Activated CD4-positive, CD25-positive, alpha-beta regulatory T cell treated with anti-CD3 and anti-CD28 coated beads, Interleukin-2, amount 50 U/mL, for 24 hours (primary cell): ENCODE measurements at places on chromosomes 3 and 15.

DNA sequence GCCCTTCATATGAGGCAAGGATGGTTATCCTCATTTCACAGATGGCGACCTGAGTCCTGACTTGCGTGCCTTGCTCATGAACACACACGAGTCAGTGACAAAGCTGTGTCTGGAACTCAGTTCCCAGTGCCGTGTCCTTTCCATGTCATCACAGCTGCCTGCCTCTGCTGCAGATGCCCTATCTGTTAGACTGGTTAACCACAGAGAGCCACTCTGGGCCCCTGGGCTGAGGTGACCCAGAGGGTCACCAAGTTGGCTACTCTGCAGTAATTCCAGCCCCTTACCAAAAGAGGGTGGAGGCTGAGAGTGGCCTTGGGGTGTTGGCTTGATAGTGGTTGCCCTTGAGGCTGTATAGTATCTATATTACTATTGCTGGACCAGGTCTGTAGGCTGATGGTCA lies 41.0 kb downstream of the RAB11A start:
- no peak for ATAC-seq

GRCh38 chr3:2148561-2149340 lies 50.1 kb downstream of the CNTN4 start:
- ATAC-seq, result no peak

DNA sequence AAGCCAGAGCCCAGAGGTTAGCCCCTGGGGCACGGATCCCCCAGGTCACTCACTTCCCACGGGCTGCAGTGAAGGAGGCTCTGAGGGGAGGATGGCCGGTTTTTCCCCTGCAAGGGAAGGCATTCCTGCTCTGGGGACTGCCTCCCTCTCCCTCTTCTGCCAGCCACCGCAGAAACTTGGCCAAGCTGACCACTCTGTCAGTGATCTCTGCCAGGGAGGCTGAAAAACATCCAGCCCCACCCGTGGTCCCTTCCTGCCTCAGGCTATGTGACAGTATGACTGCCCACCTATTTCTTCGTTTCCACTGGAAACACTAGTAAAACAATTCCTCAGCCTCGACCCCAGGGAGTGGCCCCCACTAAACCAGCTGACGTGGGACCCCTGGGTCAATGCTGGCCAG lies 14.6 kb upstream of the FANCD2 start:
- no peak for ATAC-seq

- no peak for ATAC-seq
Observed at GRCh38 chr3:113758389-113759024, 11.7 kb downstream of the ATP6V1A start.

- peak; percentile 42 for ATAC-seq
Observed at GRCh38 chr3:102161384-102162006, 273.3 kb upstream of the ZPLD1 start.

GRCh38 chr3:4406746-4407568 lies 60.1 kb downstream of the SUMF1 start:
- ATAC-seq, result peak; percentile 63

DNA sequence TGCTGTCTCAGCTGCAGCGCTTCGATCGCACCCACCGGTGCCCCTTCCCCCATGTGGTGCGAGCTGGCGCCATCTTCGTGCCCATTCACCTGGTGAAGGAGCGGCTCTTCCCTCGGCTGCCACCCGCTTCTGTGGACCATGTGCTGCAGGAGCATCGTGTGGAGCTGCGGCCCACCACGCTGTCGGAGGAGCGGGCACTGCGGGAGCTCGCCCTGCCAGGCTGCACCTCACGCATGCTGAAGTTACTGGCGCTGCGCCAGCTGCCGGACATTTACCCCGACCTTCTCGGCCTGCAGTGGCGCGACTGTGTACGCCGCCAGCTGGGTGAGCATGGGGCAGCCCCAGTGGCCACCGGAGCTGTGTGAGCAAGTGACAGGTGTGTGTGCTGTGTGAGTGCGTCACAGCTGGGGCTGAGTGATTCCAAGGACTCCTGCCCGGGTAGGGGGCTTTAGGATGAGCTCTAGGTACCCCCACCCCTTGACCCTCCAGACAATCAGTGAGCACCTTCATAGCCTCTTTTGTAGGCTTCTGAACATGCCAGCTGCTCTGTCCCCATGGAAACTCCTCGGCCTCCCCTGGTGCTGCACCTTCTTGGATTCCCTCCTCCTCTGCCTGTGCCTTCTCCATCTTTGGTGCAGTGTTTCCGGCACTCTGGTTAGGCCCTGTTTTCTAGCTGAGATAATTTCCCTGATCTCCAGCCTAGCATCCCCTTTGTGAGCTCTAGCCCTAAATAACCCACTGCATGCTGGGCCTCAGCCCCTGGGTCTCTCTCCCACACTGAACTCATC lies 7.0 kb downstream of the C15orf39 start:
- ATAC-seq, result no peak

DNA sequence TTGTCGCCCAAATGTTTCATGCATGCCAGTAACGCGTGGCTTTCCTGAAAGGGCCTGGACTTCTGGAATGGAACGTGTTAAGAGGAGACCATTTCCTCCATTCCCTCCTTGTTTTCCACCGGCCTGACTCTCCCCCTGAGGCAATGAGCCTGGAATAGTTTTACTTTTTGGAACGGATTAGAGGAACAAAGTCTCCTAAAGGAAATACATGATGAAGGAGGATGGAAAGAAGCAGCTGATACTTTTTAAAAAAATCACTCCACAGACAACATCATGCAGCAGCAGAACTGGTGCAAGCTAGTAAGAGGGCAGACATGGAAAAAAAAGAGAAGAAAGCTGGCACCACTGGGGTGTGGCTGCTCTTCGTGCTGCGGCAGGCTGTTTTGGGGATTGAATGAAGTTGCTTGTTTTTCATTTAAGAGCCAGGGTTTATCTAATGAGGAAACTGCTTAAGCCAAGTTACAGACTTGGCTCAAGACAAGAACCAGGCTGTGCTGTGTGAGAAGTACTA lies 3.6 kb upstream of the KBTBD12 start:
- ATAC-seq, result no peak

GRCh38 chr3:160135851-160136250 lies 89.4 kb upstream of the C3orf80 start:
- no peak for ATAC-seq

DNA sequence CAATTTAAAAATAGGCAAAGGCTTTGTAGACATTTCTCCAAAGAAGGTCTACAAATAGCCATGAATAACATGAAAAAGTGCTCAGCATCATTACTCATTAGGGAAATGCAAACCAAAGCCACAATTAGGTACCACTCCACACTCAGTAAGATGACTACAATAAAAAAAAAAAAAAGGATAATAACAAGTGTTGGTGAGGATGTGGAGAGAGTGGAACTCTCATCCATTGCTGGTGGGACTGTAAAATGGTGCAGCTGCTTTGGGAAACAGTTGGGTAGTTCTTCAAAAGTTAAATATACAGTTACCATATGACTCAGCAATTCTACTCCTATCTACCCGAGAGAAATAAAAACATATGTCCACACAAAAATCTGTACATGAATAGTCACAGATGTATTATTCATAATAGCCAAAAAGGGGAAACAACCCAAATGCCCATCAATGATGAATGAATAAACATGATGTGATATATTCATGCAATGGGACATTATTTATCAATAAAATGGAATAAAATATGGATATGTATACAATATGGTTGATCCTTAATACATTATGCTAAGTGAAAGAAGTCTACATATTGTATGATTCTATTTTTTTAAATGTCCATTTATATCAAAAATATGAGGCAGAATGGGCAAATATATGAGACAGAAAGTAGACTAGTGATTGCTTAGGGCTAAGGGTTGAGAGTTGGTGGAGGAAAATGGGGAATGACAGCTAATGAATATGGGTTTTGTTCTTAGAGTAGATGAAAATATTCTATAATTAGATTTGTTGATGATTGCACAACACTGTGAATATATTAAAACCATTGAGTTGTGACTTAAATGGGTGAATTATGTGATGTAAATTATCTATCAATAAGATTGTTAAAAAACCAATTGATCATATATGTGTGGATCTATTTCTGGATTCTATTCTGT lies 66.1 kb upstream of the SMAD3 start:
- ATAC-seq, result no peak
